ENCODE measurements at places on chromosomes 5 and 9.

DNA sequence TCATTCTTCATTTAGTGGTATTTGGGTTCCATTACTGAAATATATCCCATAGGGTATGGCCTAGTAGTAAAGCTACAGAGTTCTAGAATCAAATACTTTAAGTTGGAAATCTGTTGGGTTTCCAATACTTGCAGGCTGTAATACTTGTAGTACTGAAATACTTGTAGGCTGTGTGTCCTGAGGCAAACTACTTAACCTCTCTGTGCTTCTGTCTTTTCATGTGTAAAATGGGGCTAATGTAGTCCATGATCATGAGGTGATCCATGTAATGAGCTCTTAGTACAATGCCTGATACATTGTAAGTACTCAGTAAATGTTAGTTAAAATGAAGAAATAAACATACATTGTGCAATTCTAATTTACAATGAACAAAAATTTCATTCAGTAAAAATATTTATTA lies 368.9 kb downstream of the CSNK1G3 start:
- DNase-seq, result no peak

GRCh38 chr5:89067362-89067761 lies 184.4 kb upstream of the MEF2C start:
- no peak for DNase-seq

- DNase-seq, result no peak
Observed at GRCh38 chr5:150166037-150166649, 435 bp upstream of the CDX1 start.

- no peak for DNase-seq
Observed at GRCh38 chr9:70563431-70564204, 149.2 kb upstream of the KLF9 start.

DNA sequence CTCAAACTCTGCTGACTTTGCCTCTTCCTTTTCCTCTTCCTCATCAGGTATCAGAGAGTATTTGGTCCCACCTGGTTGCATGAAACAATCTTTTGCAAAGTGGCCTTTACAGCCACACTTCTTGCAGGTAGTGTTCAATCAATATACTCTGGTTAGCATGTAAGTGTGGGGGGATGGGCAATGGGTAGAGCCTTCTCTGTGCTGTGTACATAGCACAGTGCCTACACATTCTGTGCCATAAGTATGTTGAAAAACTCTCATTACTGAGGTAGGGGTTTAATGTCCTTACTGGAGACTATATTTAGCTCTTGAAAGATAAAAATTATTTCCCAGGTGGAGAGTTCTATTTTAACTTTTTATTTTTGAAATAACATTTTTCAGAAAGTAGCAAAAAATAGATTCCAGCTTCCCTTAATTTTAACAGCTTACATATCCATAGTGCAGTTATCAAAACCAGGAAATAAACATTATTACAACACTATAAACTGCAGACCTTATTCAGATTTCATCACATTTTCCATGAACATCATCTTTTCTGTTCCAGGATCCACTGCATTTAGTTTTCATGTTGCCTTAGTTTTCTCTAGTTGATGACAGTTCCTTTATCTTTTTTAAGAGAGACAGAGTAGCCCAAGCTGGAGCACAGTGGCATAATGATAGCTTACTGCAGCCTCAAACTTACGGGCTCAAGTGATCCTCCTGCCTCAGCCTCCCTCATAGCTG lies 15.1 kb downstream of the TTC1 start:
- DNase-seq, result no peak

- no peak for DNase-seq
Observed at GRCh38 chr5:9852671-9853070, 222.5 kb upstream of the TAS2R1 start.

DNA sequence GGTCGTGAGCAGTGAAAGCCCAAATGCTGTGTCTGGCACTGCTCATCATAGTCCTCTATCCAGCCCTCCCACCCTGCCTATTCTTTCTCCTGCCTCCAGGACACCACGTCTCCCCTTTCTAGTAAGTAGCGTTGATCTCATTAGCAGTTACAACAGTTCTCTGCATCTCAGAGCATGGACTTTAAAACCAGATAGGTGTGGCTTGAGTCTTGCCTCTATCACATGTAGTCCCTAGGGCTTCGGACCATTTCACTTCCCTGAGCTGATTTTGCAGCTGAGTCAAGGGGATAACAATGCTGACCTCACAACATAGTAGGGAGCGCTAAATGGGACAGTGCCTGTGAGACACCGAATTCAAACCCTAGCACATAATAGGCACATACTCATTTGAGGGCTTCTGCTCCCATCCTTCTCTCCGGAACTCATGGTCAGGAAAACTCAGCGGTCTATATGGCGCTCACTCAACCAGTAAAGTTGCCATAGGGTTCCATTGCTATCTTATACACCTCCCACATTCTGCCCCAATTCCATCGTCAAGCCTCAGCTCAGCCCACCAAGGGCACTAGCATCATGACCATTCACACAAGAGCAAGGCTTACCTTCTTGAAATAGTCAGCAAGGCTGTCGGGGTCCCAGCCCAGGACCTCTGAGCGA lies 515 bp downstream of the LCP2 start:
- no peak for DNase-seq

GRCh38 chr5:34538026-34538672 lies 118.0 kb upstream of the RAI14 start:
- DNase-seq, result no peak

Data from HuH-7 (cell line).